Fibroblast of skin of left biceps (primary cell): ENCODE measurements at places on chromosomes 2 and 18.

DNA sequence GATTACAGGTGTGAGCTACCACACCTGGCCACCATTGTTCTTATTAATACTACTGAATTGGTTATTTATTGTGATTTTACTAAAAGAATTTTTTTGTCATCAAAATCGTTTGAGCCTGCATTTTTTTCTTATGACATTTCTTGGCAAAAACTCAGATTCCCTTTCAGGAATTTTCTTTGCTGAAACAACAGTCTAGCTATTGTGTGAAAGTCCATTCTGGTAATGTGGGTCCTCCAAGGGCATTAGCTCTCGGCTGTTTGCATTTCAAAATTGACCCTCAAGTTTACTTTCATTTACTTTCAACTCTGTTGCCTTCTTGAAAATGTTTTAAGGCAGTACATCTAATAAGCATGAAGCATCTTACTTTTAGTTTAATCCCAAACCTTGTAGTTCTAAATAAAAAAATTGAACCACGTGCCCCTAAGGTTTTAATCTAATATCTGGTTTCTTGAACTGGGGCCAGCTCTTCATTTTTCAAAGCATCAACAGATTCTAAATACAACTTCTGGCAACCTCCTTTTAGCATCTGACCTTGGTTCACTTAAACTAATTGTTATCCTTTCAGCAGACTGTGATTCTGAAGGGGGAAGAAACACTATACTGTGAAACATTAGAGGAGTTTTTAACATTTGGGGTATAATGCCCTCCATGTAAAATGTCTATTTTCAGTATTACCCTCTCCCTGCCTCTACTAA lies 325.2 kb upstream of the RAB12 start:
- DNase-seq: peak; percentile 30

DNA sequence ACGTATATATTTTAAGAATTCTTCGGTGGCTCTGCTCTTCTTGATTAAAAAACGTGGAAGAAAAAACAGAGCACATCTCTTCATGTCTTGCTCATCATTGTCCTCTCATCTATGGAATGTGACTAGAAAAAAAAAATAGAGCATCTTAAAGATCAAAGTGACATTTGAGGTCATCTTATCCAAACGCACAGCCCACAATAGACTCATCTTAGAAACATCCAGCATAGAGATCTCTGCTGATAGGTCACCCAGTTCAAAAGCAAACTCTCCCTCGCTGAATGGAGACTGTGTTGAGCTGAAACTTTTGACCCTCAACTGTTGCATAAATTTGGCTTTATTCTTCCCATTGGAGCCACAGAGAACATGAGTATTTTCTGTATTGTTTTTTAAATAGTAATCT lies 65.2 kb downstream of the CMPK2 start:
- no peak for DNase-seq

- no peak for DNase-seq
Measured at GRCh38 chr2:169472249-169472648, 7.0 kb upstream of the BBS5 start.

GRCh38 chr2:71067567-71068217 lies 756 bp upstream of the NAGK start:
- DNase-seq: no peak

GRCh38 chr2:74212702-74213410 lies 14.4 kb downstream of the MTHFD2 start:
- DNase-seq: no peak
